Type B pancreatic cell (in vitro differentiated cells): ENCODE measurements at places on chromosomes 7 and 10.

DNA sequence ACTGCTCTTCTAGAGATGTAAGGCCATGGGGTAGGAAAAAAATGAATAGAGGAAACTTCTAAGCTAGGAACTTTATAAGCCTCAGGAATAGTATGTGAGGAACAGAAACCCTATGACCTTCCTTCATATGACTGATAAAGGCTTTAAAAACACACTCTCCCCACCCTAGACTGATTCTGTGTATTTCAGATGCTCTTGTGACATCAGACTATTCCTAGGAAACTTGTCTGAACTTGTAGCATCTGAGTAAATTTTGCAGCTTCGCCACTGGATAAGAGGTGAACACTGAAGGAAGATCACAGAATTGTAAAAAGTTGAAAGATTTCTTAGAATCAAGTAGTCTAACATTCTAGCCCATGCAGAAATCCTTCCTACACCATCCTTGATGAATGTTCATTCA lies 31.0 kb upstream of the CBLL1 start:
- DNase-seq, result no peak

- no peak for DNase-seq
These were observed 196.2 kb downstream of the TCERG1L start for GRCh38 chr10:131115321-131115720.

GRCh38 chr7:2008936-2009540 lies 223.7 kb downstream of the MAD1L1 start:
- peak; percentile 67 for DNase-seq

GRCh38 chr10:109126016-109126415 lies 797.3 kb downstream of the XPNPEP1 start:
- no peak for DNase-seq

DNA sequence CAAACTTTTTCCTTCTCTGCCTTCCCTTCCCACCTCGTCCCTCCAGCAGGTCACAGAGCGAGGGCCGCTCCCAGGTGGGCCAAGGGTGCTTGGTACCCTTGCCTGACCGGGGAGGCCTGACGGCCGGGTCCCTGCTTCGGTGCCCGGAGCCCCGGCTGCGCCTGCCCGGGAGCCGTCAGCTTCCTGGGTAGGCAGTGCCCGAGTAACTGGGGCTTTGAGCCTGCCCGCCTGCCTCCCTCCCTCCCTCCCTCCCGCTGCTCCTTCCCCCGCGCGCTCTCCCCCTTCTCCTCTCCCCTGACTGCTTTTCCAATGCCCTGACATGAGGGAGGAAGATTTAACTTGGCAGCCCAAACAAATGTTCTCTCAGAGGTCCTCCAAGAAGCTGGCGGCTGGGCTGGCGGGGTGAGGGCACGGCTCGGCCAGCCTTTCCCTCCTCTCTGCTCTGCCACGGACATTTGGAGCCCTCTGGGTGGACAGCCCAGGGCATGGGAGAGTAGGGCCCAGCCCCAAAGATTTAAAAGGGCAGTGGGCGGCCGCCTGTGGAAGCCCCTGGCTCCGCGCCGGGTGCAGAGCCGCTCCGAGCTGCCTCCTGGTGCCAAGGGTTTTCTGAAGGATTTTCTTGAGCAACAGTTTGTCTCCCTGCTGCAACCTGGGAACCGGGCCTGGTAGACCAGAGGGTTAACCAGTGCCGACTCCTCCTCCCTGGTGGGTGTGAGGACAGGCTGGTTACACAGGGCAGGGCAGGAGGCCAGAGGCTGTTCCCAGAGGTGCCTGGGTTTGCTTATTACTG lies 2.0 kb downstream of the ZMIZ1 start:
- no peak for DNase-seq
